H1 (cell line): ENCODE measurements at places on chromosomes 5 and 9.

- DNase-seq, result no peak
Observed at GRCh38 chr5:177604116-177604521, 4.2 kb downstream of the B4GALT7 start.

DNA sequence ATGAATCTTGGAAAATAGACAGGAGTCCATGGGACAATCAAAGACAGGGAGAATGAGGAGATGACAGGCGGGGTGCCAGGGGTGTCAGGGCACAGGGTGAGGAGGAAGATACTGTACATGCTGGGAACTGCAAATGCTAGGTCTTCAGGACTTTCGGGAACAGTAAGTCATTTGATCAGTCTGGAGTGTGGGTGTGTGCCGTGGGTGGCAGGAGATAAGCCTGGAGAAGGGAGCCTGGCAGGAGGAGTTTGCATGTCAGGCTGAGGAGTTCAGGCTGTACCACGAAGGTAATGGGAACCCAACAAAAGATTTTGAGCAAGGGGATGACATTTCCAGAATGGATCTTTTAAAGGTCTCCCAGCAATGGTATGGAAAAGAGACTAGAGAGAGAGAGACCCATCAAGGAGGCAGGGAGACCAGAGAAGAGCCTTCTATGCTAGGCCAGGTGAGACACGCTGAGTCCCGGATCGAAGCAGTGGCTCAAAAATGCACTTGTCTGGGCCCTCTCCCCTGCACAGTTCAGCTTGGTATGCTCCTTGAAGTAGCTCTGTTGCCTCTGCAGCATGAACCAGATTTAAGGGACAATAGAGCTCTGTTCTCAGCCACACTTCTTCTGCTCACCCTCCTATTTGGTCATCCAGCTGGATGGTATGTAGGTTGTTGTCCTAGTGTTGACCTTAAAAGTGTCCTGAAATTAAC, 77.0 kb upstream of the FER start:
- no peak for DNase-seq

DNA sequence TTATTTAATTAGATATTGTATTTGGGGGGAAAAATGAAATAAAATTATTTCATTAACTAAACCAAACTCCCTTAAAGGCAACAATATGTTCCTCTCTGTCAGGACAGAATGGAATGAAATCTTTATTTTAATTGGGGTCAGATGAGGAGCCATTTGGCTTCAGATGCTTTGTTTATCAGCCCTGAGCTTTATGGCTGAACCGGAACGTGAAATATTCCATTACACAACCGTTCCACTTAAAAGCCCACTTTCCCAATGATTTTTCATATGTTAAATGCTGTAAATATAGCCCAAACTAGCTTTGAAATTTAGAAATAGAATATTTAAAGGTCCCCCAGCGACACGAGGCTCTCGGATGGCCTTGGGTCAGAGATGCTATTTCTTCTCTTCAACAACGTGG, 149.5 kb downstream of the CRB2 start:
- no peak for DNase-seq

DNA sequence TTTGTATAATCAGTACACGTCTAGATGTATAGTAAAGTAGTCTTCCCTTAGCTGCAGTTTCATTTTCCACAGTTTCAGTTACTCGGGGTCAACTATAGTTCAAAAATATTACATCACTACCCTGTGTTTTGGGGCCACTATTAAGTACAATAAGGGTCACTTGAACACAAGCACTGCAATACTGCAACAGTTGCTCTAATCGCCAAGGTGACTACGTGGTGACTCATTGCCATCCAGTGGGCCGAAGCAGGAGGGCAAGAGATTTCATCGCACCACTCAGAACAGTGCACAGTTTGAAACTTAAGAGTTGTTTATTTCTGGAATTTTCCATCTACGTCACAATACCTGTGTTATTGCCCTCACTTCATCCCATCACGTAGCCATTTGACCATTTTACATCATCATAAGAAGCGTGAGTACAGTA, at the start of gene ARL14EPL:
ARL14EPL (plus strand) TSS at position 379 of the 424 bp plus-strand sequence. CDS start 18,994 bp downstream, outside the sequence.
- DNase-seq, result peak; percentile 15

DNA sequence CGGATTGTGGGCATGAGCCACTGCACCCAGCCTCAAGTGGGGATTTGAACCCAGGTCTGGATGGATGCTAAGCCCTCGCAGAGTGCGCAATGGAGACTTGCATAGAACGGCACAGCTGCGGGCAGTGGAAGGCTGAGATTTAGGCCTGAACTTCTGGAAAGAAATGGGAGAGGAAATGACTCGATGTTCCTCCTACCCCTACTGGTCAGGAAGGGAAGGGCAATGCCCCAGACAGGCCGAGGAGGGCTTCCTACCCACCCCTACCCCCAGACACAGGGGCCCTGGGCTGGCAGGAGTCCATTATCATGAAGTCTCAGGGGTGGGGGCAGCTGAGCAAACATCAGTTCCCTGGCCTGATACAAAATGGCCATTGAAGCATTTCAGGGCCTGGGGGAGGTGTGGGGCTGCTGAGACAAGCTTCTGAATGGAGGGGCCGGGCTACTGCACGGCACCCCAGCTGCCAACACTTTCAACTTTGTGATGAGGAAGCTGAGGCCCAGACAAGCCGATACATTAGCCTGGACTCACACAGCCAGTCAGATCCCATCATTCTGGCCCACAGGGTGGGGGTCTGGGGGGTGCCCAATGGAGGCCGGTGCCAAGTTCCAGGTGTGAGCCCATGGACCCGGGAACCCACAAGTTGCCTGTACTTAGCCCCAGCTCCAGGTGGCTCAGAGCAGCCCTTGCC, 13.5 kb upstream of the WDR38 start:
- DNase-seq, result peak; percentile 84

DNA sequence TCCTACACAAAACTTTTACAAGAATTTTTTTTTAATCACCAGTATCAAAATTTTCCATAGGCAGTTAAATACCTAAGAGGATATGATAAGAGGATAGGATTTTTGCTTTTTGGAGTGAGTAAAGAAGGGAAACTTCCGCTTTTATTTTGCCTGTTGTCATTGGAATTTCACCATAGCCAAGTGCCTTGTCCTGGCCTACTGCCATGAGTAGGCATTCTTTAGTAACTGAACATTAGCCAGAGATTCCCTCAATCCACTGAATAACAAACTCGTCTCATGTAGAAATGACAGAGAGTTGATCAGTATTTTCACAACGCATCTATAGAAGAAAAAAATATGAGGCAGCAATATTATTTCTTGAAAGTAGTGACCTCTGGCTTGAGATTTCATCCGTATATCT, 289.6 kb upstream of the ADAMTSL1 start:
- no peak for DNase-seq

DNA sequence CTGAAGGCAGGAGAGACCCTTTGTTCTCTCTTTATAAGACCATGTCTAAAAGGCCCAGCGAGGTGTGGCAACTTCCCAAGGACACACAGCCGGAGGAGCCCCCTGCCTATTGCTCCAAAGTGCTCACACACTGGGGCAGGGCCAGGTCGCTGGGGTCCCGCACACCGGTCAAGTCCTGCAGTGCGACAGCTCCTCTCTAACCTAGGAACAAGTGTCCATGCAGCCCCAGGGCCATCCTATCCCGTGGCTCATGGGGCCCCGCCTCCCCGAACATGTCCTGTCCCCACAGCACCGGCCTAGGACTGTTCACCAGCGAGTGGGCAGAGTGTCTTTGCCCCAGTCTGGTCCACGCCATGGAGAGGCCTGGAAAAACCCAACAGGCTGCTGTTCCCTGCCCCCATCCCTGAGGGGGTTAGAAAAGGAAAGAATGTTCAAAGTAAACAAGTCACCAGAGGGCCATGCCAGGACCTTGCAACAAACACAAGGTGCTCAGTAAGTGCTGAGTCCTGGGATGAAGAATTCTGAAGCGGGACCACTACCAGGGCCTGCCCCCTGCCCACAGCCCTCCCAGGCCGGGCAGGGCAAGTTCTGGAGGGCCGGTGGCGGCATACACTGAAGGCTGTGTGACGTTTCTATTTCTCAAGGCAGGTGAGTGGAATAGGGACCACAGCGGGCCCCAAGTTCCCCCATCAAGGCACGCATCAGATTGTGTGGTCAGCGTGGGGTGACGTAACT, 938 bp downstream of the NINJ1 start:
- DNase-seq, result no peak

- DNase-seq, result no peak
Observed at GRCh38 chr9:95211028-95211427, 106.5 kb downstream of the FANCC start.

DNA sequence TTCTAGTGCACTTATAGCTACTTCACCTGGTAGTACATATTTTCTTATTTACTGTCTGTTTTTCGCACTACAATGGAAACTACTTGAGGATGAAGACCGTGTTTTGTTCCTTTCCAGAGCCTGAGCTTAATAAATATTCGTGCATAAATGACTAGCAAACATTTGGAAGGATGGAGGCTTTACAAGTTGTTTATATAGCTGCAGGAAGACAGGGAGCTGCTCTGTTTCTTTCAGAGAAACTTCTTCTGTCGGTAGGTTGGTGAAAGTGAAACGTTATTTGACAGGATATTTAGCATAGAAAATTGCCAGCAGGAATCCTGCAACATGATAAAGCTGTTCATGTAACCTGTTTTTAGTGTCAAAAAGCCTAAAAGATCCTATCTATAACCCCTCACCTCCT, 210.6 kb downstream of the PCSK5 start:
- DNase-seq, result no peak

DNA sequence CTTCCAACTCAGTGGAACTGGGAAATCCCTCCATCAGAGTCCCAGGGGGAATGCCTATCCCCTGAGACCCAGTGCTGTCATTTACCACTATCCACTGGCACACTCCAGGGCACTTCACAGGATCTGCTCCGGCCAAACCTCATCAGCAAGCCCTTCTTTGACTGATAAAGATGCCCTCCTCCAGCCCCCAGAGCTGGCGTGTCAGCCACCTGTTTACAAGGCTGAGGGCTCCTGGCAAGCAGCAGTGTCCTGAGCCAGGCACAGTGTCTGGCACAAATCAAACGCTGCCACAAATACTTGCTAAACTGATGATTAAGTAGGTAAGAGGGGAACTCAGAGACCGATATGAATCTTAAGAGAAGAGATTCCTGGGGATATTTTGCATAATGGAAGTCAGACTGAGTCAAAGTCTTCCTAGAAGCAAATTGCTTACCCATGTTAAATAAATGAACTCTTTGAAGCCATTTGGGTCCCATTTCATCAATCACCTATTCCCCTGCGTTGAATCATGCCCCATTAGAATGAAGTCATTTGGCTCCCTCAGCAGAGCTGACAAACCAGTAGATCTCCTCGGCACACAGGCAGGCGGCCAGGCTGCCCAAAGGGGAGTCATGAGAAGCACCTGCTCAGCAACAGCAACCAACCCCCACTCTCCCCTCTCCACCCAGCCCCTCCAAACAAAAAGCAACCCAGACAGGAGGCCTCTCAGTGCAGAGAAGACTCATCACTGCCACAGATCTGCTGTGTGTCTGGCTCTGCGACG, 97.4 kb downstream of the CDK5RAP2 start:
- DNase-seq, result no peak

GRCh38 chr5:72448368-72448767, 58.8 kb downstream of the ZNF366 start:
- DNase-seq, result no peak

GRCh38 chr5:173243831-173244305, 8.9 kb upstream of the NKX2-5 start:
- DNase-seq, result no peak

- no peak for DNase-seq
Observed at GRCh38 chr9:79664375-79664831, 92.6 kb downstream of the TLE4 start.

DNA sequence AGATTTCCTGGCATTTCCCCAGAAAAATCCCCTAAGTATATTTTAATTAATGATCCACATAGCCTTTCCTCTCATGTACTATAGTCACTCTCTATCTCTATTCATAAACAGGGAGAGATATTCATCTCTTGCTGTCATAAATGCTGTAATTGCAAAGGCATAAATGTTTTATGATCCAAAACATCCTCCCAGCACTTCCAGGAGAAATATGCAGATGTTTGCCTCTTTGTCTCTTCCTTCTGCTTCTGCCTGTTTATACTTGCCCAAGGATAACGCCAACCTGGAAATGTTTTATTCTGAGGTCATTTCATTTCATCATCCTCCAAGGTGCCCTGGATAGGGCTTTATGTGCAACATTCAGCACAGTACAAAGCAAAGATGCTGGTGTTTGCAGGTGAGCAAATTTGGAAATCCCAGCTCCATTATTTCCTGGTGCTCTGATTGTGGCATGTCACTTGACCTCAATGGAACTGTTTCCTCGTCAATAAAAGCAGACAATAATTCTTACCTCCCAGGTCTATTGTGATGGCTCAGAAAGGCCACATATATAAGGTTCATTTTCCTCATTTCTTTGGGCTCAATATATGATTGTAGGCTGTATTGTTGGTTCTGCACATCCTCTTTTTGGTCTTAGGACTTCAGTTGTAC, 6.9 kb downstream of the TNFSF15 start:
- DNase-seq, result no peak

DNA sequence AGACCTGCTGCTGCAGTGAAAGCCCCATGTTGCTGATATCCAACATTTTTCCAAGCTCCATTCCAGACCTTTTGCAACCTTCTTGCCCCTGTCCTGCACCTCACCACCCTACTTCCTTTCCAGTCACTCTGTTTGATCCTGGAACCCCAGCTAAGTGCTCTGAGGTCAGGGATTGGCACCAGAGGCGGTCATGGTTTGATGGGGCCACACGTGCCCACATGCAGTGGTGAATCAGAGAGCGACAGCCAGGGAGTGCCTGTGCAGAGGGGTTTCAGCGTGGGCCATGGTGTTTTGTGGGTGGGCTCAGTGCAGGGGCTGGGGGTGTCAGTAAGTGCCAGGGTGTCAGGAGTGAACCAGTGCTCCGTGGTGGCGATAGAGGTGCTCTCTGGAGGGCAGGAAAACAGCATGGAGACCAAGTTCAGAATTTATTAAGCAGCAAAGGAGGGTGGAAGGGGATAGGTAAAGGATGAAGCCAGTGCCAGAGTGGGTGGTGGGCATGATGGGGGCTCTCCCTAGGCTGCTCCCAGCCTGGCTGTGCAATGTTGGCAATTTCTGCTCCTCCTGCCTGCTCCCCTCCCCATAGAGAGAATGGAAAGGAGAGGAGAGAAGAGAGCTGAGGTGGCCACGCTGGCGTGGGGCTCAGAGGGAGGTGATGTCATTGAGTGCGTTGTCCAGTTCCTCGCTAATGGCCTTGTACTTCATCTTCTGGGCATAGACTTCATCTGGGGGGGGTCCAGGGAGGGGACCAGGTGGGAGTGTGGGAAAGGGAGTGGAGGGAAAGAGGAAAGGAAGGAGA, 7.0 kb downstream of the TPM2 start:
- DNase-seq, result no peak

- DNase-seq, result no peak
Observed at GRCh38 chr5:78690253-78690972, 41.8 kb upstream of the LHFPL2 start.
